ENCODE measurements at places on chromosomes 4 and X.

- H3K36me3 ChIP-seq: no peaks in the 10 kb centered on the region
- no peaks in the 10 kb centered on the region for H3K4me1 ChIP-seq
- H3K4me3 ChIP-seq: no peak overlapping the region
- no peak for DNase-seq
These were observed 663.2 kb upstream of the HTR2C start for GRCh38 chrX:113920661-113921060.

GRCh38 chrX:42027367-42028000 lies 104.1 kb upstream of the CASK start:
- no peaks in the 10 kb centered on the region for H3K4me1 ChIP-seq
- DNase-seq: no peak
- H3K27ac ChIP-seq: no peak overlapping the region
- no peak overlapping the region for H3K4me3 ChIP-seq

DNA sequence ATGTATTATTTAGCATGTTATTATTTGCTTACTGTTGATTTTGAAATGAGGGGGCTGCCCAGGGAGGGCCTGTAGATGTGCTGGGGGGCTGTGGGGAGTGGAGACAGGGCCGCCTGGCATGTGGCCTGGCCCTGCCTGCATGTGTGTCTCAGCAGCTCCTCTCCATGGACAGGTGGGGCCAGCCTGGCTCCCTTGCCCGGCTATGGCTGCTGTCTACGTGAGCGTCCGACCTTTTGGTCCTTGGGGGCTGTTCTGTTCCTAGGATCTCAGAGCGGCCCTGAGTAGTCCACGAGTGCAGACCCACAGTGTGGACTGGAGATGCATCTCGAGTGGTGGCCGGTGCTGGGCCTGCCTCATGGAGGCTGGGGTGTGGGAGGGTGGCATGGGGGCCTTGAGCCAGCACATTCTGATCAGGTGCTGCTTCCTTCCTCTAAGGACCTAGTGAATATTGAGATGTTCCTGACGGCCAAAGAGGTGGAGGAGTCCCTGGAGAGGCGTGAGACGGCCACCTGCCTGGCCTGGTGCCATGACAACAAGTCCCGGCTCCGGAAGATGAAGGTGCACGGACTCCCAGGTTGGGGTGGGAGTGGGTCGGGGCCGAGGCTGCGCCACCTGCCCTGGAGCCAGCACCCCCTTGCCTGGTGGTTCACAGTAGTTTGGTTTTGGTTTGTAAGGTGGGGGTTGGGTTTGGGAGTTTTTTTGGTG lies 24.9 kb upstream of the UVSSA start:
- DNase-seq: no peak
- H3K4me3 ChIP-seq: no peak overlapping the region
- H3K27me3 ChIP-seq: no peaks in the 10 kb centered on the region

- H3K27ac ChIP-seq: no peak overlapping the region
- no peaks in the 10 kb centered on the region for H3K36me3 ChIP-seq
- H3K27me3 ChIP-seq: no peaks in the 10 kb centered on the region
- H3K4me1 ChIP-seq: no peaks in the 10 kb centered on the region
- no peak overlapping the region for H3K4me3 ChIP-seq
These were observed 234.8 kb upstream of the HHIP start for GRCh38 chr4:144411119-144411518.

DNA sequence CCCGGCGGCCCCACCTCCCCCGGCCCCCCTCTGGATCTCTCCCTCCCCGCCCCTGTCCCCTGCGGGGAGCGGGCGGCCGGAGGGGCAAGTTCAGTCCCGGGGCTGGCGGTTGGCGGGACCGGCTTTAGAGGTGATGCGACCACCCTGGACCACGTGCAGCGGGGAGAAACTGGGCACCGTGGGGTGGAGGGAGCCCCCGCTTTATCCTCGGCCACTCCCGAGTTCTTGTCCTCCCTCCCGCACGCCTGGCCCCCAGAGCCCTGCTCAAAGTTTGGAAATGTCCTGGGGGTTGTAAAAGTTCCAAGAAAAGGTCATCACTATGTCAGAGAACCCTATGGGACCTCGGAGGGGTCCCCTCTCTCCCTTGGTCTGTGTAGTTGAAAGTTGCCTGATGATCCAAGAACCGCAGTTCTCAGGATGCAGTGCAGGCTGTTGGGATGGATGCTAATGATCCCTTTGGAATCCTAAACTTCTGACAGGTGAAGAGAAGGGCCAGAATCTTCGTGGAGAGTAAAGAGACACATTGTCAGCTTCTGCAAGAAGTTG lies 411 bp upstream of the VEGFC start:
- peak overlapping the region; percentile 35 for H3K27ac ChIP-seq
- H3K27me3 ChIP-seq: no peaks in the 10 kb centered on the region
- H3K36me3 ChIP-seq: no peaks in the 10 kb centered on the region
- H3K4me3 ChIP-seq: peak overlapping the region; percentile 72

DNA sequence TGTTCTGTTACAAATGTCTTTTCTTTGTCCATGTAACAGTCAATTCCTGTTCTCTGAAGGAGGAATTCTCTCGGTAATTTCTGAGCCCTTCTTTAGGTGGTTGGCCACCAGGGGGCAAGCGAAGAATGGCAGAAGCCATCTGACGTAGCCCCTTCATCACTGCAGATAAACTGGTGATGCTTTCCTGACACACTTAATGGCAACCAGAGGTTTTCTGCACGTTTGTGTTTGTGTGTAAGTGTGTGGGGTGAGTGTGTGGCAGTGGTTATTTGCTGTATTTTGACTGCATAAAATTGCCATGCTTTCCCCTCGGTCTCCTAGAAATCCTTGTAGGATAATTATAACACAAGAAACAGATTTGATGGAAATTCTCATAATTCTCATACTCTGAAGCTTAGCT lies 64.8 kb upstream of the STOX2 start:
- DNase-seq: peak; percentile 46
- H3K36me3 ChIP-seq: no peaks in the 10 kb centered on the region
- H3K4me1 ChIP-seq: no peaks in the 10 kb centered on the region
- no peak overlapping the region for H3K27ac ChIP-seq

- H3K27ac ChIP-seq: no peak overlapping the region
- no peak overlapping the region for H3K4me3 ChIP-seq
- no peaks in the 10 kb centered on the region for H3K36me3 ChIP-seq
- no peak for DNase-seq
- no peaks in the 10 kb centered on the region for H3K27me3 ChIP-seq
These were observed 17.4 kb downstream of the SORCS2 start for GRCh38 chr4:7209699-7210098.

DNA sequence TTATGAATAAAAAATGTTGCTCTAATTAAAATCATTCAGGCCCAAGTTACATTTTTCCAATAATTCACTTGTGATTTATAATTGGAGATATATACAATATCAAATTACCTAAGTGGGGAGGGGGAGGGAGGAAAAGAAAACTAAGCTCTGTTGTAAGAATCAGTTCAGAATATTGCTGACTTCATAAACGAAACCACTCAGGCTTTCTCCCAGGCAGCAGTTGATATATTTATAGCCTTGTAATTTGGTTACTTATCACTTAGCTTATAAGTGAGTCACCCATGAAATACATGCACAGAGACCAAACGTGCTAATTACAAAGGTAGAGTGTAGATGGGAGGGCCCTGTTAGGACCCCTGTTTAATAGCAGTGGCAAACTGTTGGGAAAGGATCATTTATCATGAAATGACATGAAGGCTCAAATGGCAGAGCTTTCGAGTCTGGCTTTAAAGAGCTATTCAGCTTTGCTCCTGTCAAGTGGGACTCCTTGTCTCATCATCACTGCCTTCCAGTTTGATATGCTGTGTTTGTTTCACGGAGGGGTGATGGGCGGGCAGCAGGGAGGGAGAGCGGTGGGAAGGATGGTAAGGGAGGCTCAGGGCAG lies 105.6 kb upstream of the PGRMC2 start:
- no peaks in the 10 kb centered on the region for H3K27me3 ChIP-seq
- H3K36me3 ChIP-seq: no peaks in the 10 kb centered on the region
- DNase-seq: no peak

- H3K27me3 ChIP-seq: no peaks in the 10 kb centered on the region
- no peak overlapping the region for H3K4me3 ChIP-seq
- no peak overlapping the region for H3K27ac ChIP-seq
- no peaks in the 10 kb centered on the region for H3K4me1 ChIP-seq
These were observed 391.4 kb upstream of the DIPK2B start for GRCh38 chrX:45592101-45592500.

GRCh38 chr4:174631901-174632758 lies 109.8 kb upstream of the HPGD start:
- H3K36me3 ChIP-seq: no peaks in the 10 kb centered on the region
- peaks cover 4% of the 10 kb centered on the region for H3K4me1 ChIP-seq
- H3K4me3 ChIP-seq: no peak overlapping the region
- H3K27ac ChIP-seq: no peak overlapping the region
- DNase-seq: no peak

DNA sequence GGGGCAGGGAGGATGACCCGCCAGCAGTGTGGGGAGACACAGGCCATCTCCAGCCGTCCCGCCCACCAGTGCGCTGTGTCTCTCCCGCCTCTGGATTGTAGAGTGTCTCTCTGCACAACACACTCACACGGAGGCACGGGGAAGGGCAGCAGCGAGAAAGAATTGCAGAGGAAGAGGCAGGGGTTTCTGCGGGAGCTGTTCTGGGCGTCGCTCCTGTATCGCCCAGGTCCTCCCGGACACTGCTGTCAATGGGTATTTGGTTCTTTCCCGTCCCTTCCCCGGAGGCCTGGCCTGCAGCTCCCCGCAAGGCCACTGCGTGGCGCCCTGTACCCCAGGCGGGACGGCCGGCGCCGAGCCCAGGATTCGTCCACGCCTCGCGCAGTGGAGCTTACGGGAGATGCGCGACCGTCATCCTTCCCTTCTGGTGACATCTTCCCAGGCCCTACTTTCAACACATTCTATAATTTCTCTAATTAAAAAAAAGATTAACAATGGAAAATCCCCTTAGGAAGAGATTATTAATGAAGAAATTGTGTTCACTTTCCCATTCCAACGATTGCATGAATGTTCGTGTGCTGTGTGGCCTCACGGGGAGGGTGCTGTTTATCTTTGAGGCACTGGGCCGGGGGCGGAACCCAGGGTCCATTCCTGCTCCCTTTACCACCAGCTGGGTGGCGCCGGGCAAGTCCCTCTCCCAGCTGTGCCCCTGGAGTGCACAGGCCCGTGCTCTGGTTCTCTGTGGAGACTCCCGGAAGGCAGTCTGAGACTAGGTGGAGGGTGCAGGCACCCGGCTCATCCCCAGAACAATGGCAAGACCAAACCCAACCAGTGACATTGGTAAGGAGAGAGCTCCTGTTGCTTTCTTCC lies 95.7 kb downstream of the CPZ start:
- no peaks in the 10 kb centered on the region for H3K36me3 ChIP-seq
- H3K4me1 ChIP-seq: no peaks in the 10 kb centered on the region
- H3K27ac ChIP-seq: no peak overlapping the region
- no peak overlapping the region for H3K4me3 ChIP-seq

DNA sequence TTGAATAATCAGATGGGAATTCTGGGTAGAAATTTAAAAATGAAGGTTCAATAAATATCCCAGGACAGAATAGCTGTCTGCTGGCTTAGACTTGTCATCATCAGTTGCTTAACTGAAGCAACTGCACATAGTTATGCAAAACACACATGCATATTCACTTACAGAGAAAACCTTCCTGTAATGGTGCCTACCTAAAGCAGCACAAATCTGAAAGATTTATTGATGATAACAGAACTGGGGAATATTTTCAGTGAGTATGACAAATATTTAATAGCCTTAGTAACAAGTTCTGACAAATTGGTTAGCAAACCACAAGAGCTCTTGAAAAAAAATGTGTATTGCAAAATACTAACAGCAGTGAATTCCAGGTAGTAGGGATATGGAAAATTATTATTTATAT lies 606.8 kb upstream of the BOD1L1 start:
- no peak overlapping the region for H3K4me3 ChIP-seq
- no peaks in the 10 kb centered on the region for H3K4me1 ChIP-seq
- no peak overlapping the region for H3K27ac ChIP-seq

DNA sequence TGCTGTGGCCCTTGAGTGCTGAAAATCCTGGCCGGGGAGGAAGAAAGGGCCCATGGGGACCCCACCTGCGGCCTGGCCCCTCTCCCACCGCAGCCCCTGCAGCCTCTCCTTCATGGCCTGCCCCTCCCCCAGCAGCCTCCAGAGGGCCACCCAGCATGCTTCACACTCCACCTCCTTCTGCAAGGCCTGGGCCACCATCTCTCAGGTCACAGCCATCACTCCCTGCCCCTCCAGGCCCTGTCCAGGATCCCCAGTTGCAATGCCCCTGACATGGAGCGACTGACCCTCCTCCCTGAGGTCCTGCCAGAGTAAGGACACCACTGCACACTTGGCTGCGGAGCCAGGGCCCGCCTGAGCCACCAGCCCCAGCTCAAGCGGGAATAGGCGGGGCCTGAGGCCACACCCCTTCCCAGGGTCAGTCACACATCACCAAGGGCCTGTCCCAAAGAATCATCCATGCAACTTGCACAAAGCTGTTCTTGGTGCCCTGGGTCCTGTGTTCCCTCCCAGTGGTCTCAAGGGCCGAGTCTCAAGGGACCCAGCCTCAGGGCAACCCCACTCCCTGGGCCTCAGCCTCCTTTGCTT lies 32.9 kb downstream of the CCNQ start:
- H3K4me1 ChIP-seq: no peaks in the 10 kb centered on the region
- DNase-seq: no peak
- no peak overlapping the region for H3K4me3 ChIP-seq
- no peaks in the 10 kb centered on the region for H3K36me3 ChIP-seq
- no peak overlapping the region for H3K27ac ChIP-seq
- no peaks in the 10 kb centered on the region for H3K27me3 ChIP-seq

GRCh38 chr4:74930162-74930561 lies 2.8 kb upstream of the PARM1 start:
- no peaks in the 10 kb centered on the region for H3K27me3 ChIP-seq
- no peaks in the 10 kb centered on the region for H3K36me3 ChIP-seq
- DNase-seq: no peak
- no peaks in the 10 kb centered on the region for H3K4me1 ChIP-seq

DNA sequence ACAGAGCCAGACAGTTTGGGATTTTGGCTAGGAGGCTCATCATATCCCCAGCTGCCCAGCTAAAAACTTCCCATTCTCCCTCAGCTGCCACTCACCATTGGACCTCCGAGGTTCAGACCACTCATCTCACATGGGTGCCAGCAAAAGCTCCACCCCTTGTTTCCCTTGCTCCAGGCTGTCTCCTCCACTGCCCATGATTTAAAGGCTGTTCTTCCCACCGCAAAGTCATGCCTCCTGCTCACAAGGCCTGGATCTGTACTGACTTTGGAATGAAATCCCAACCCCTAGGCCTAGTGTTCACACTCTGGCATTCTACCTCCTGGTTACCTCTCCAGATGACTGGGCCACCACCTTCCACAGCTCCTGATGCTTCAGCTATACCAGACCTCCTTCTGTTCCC lies 142.2 kb upstream of the EOLA2 start:
- H3K4me3 ChIP-seq: no peak overlapping the region
- no peaks in the 10 kb centered on the region for H3K36me3 ChIP-seq
- no peak for DNase-seq
- no peak overlapping the region for H3K27ac ChIP-seq

- no peak overlapping the region for H3K27ac ChIP-seq
- H3K4me3 ChIP-seq: no peak overlapping the region
- no peaks in the 10 kb centered on the region for H3K4me1 ChIP-seq
These were observed 29.1 kb downstream of the TTC29 start for GRCh38 chr4:146916479-146917076.

DNA sequence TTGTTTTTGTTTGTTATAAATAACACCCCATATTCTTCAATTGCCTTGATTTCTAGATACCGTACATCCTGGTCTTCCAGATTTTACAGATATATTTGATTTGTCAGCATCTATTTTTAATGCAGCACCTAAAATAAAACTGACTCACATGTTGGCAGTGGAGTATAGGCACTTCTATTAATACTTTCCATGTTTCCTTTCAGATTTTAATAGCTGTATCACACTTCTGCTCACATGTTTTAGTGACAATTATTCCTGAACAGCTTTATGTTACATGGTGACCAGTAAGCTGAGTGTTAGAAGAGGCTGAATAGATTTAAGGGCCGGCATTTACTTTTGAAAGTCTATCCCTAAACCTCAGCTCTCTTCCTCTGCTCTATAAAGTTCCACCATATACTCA lies 46.1 kb downstream of the C4orf46 start:
- H3K36me3 ChIP-seq: no peaks in the 10 kb centered on the region
- peaks cover 21% of the 10 kb centered on the region for H3K4me1 ChIP-seq
- no peak for DNase-seq
- H3K27me3 ChIP-seq: no peaks in the 10 kb centered on the region
